ENCODE measurements at places on chromosomes 12 and 14.

- no peak for DNase-seq
Measured at GRCh38 chr12:27571463-27571862, 47.5 kb downstream of the PPFIBP1 start.

DNA sequence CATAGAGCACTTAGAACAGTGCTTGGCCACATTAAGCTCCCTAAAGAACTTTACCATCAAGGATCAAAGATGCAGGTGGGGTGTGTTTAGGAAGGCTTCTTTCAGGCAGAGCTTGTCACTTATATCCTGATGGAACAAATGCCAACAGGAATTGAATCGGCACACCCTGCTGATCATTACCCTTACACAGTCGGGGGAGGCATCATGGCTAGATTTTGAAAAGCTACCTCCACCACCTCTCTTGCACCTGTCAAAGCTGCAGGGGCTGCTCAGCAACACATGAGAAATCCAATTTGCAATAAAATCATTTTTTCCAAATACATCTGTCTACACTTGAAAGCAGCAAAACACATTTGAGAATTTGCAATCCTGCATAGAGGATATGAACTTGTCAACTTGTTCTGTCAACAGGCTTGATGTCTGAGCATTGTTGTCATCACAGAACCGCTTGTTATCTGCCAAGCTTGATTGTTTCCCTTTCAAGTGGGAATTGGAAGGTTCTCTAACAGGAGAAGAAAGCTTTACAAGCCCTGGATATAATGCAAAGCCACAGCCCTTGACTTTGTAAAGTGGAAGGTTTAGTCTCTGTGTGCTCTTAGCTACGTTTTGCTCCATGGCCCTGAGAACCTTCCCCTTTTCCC, 24.6 kb upstream of the TRIM9 start:
- DNase-seq: no peak

DNA sequence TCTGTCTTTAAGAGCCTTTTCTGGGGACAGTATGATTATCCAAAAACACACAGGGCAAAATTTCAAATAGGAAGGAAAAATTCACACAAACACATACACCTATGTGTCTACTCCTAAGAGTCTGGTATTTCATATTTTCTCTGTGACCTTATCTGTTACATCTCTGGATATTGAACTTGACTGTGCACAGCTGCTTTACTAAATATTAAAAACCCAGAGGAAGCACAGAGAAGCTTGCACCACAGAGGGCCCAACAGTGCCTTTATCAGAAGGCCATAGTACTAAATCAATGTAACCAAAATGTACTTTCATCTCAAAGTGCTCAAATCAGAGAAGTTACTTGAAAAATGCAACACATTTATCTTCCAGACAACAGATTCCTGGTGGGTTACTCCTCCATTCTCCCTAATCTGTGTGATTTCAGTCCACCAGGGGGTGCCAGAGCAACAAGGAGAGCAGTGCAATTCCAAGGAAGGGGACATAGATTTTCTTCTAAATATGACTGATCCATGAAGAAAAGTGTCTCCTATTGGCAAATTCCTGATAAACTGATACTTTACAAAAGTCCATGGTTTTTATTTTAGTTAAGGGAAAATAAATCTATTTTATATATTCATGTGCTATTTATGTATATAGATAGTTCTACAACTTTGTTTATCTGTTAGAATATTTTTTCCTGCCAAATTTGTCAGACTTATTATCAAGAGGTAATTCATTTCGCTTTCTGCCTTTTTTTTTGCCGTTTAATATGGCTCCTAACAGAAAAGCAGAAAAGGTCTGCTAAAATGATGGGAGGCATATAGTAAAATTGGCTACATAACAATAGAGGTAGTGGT, 617.6 kb downstream of the LRFN5 start:
- DNase-seq: peak; percentile 8

- DNase-seq: no peak
Measured at GRCh38 chr14:23442721-23443356, 7.4 kb upstream of the MYH7 start.

DNA sequence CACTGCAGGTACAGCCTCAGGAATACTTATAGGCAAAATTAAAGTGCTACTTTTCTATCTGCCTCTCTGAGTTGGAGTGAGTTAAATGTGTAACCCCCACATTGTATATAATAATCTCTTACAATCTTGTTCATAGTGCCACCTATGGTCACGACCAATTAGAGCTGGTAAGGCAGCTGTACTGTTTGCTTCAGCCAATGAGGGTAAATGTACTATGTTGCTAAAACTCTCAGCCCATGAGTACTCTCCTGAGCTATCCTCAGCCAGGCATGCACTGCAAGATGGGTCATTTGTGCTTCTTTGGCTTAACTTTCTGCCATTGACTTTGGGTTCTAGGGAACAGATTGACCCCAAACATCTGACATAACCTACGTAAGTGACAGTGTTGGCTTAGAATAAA, 15.0 kb upstream of the MDM2 start:
- no peak for DNase-seq

DNA sequence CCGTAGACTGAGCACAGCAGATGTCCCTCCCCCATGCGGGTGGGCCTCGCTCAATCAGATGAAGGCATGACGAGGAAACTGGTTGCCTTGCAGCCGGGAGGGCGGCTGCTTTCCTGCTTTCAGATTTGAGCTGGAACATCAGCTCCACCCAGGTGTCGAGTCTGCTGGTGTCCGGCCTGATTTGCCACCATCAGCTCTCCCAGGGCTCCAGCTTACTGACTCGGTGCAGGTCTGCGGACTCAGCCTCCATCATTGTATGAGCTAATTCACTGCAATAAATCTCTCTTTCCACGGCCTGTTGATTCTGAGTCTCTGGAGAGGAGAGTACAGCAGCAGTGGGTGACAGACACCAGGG, 156.2 kb downstream of the KIF26A start:
- DNase-seq: no peak

DNA sequence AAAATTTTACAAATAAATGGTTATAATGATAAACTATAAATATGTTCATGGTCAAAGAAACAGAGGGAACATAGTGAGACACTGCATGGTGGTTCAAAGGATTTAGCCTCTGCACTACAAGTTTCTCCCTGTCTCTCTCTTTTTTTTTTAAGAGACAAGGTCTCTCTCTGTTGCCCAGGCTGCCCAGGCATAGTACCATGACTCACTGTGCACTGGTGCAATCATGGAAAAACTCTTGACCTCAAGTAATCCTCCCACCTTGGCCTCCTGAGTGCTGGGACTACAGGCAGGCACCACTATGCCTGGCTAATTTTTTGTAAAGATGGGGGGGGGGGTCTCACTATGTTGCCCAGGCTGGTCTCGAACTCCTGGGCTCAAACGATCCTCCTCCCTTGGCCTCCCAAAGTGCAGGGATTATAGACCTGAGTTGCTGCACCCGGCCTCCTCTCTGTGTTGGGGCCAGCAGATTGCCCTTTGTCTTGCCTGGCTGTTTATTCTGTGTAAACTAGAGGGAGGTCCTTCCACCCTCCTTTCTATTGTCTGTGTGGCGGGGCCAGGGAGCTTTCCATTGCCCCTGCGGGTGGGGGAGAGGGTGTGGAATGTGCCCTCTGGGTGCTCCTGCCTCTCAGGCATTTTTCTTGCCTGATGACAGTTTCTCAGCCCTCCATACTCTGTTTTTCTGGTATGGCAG, 22.1 kb downstream of the MTHFD1 start:
- no peak for DNase-seq

- no peak for DNase-seq
Measured at GRCh38 chr12:42370013-42370412, 44.0 kb downstream of the PPHLN1 start.

- DNase-seq: no peak
Measured at GRCh38 chr14:22929961-22930364, 787 bp upstream of the PRMT5 start.

- DNase-seq: no peak
Measured at GRCh38 chr14:85438481-85438942, 91.4 kb upstream of the FLRT2 start.

GRCh38 chr12:116068853-116069252, 208.6 kb downstream of the MED13L start:
- no peak for DNase-seq

GRCh38 chr14:84807673-84808072, 722.3 kb upstream of the FLRT2 start:
- no peak for DNase-seq

- DNase-seq: no peak
Measured at GRCh38 chr14:81261176-81261575, 40.4 kb upstream of the GTF2A1 start.

GRCh38 chr12:95623554-95624170, 72.4 kb upstream of the USP44 start:
- DNase-seq: no peak

- DNase-seq: no peak
Measured at GRCh38 chr14:69982886-69983285, 103.7 kb downstream of the SMOC1 start.

- no peak for DNase-seq
Measured at GRCh38 chr14:32307881-32308582, 21.1 kb upstream of the AKAP6 start.

GRCh38 chr12:105698075-105698474, 367.6 kb downstream of the C12orf75 start:
- DNase-seq: no peak

GRCh38 chr12:62978768-62979167, 43.8 kb upstream of the PPM1H start:
- DNase-seq: no peak

DNA sequence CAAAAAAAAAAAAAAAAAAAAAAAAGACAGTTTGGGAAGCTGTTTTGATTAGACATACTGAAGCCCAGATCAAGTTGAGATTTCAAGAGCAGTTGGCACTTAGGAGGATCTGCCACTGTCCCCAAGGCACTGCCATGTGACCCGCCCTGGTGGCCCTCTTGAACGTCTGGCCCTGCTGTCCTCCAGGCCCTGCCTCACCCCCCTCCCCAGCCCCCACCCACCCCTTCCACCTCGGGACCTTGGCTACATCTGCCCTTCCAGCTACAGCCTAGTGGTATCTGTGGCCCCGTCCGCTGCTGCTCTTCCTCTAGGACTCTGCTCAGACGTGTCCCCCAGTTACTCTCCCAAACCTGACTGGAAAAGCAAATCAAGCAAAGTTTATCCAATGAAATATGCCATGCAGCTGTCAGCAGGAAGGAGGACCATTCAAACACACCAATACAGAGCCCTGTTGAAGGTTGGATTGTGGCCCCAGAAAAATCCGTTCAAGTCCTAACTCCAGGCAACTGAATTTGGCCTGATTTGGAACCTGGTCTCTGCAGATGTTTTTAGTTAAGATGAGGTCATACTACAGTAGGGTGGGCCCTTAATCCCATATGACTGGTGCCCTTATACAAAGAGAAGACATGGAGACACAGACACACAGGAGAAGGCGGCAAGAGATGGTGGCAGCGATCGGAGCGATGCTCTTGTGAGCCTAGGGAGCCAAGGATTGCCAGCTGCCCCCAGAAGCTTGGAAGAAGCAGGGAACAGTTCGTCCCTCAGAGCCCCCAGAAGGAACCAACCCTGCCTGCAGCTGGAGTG, 17.7 kb downstream of the SLC25A29 start:
- no peak for DNase-seq

- no peak for DNase-seq
Measured at GRCh38 chr12:2857021-2857431, at the start of gene TEX52. TSS of gene TEX52 (minus strand) at chr12:2857039. CDS start at chr12:2857026, 13 bp downstream.

- no peak for DNase-seq
Measured at GRCh38 chr12:14239350-14239934, 126.0 kb upstream of the ATF7IP start.

DNA sequence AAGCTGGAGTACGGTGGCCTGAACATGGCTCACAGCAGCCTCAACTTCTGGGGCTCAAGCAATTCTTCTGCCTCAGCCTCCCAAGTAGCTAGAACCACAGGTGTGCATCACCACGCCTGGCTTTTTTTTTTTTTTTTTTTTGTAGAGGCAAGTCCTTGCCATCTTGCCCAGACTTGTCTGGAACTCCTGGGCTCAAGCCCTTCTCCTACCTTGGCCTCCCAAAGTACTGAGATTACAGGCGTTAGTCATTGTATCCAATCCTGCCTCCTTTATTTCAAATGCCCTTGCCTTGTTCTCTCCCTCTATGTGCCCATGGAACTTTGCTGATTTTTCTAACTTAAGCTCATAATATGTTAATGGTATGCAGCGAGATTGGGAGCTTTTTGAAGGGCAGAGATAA, 49.2 kb upstream of the PRICKLE1 start:
- no peak for DNase-seq

- DNase-seq: no peak
Measured at GRCh38 chr12:26713885-26714383, 119.1 kb downstream of the ITPR2 start.

- DNase-seq: no peak
Measured at GRCh38 chr14:72605921-72606220, 288.0 kb downstream of the DPF3 start.

GRCh38 chr14:80678436-80678835, 263.1 kb downstream of the CEP128 start:
- no peak for DNase-seq

DNA sequence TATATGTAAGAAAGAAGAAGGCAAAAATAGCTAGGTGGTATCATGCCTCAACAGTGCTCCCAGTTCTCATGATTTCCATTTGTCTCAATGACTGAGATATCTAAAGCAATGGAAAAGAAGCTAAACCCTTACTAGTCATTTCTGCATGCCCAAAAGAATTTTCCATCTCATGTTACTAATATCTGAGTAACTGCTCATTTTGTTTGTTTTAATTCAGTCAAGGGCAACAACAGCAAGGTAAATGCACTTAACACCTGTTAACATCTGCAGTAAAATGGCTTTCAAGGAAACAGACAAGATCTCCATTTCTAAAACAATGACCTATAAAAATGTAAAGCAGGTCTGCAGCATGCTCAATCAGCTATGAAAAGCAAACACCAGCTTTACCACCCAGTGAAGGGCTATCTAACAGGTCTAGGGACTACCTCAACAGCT, 19.4 kb upstream of the SELPLG start:
- DNase-seq: no peak

GRCh38 chr12:47121146-47121545, 41.4 kb upstream of the AMIGO2 start:
- no peak for DNase-seq

All from CMK (cell line).